A549 (cell line): ENCODE measurements at places on chromosomes 12 and 14.

- DNase-seq, result no peak
Observed at GRCh38 chr12:77294016-77294415, 228.6 kb upstream of the E2F7 start.

GRCh38 chr14:92398888-92399636 lies 76.1 kb downstream of the SLC24A4 start:
- no peak for DNase-seq

- no peak for DNase-seq
Observed at GRCh38 chr12:94184995-94185719, 36.8 kb downstream of the PLXNC1 start.

DNA sequence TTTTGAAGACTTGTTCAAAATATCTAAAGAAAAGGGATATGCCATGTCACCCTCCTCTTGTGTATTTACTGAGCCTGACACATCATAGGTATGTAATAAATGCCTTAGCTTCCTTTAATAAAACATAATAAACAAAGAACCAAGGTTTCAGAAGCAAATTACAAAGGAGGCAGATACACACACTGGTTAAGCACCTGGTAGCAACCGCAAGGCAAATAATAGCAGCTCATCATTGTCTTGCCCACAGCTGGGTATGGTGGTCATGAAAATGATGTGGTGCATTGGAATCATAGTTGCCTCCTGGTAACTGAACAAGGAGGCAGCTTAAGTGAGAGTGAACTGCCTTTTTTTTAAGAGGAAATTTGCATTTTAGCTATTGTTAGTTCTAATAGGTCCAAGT lies 39.0 kb downstream of the PAX9 start:
- no peak for DNase-seq

DNA sequence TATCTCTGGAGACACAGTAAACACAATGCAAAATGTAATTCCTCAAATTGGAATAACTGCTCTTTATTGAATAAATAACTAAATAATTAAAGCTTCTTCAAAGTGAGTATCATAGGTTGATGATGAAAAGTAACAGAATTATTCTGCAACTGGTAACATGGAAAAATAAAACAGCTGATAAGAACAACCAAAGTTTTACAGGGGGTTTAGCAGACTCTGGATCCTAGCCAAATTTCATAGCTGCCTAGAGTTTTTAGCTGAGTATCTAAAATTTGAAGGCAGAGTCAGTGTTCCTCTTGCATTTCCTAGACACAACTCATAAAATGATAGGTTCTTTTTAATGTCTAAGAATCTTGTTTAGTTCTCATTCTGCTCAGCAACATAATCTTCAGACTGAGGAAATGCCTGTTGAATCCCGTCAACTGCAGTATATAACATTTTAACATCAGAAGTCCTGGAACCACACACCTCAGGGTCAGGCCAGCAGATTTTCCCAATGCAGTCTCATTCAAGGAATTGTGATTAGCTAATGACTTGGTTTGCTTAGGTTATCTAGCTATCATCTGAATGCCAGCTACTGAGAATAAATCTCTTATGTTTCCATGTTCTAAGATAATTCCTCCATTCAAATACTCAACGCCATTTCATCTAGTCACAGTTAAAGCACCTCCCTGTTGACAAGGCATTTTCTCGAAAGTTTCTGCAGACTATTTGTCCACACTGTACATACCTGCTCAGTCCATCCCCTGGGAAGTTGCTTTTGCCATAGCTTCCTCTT lies 411.6 kb downstream of the BCAT1 start:
- no peak for DNase-seq

GRCh38 chr14:101098177-101098576 lies 194.7 kb upstream of the RTL1 start:
- no peak for DNase-seq

GRCh38 chr12:99152337-99152736 lies 495.2 kb upstream of the GARIN6 start:
- DNase-seq, result no peak

GRCh38 chr14:30527196-30527595 lies 31.8 kb upstream of the G2E3 start:
- no peak for DNase-seq

DNA sequence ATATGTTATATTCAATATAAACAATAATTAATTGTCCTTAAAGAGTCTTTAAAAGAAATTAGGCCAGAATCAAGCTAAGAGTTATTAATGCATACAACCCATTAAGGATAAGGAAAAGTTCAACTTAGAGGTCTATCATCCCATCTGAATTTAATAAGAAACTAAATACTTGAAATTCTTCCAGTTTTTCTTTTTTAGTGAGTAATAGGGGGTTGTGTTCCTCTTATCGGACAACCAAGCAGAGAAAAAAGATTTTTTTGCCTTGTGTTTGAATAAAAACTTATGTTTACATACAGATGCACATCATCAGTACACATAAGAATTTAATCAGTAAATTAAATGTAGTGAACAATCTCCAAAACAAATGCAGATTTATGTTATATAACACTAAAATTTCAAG lies 32.5 kb downstream of the PAWR start:
- DNase-seq, result no peak

DNA sequence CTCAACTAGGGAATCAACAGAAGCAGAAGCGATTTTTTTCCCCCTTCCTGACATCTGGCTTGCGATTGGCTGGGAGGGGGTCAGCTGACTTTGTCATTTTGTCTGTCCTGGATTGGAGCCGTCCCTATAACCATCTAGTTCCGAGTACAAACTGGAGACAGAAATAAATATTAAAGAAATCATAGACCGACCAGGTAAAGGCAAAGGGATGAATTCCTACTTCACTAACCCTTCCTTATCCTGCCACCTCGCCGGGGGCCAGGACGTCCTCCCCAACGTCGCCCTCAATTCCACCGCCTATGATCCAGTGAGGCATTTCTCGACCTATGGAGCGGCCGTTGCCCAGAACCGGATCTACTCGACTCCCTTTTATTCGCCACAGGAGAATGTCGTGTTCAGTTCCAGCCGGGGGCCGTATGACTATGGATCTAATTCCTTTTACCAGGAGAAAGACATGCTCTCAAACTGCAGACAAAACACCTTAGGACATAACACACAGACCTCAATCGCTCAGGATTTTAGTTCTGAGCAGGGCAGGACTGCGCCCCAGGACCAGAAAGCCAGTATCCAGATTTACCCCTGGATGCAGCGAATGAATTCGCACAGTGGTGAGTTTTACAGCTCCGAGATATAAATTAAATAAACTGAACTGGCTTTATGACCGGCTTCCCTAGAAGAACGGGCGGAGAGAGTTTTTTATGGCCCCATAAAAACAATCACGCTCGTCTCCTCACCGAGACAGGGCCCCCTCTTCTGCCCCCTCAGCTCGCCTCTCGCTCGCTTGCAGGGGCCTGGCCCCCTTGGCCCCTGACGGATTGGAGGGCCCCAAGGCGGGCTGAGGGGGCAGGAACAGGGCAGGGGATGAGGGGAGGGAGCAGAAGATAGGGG lies at the start of gene HOXC6:
Gene HOXC6, plus strand, starts transcription at position 127 of the 888 bp plus-strand sequence. Its CDS starts 82 bp downstream, at position 209.
- DNase-seq, result peak; percentile 53

- no peak for DNase-seq
Observed at GRCh38 chr12:60071759-60072191, 475.9 kb downstream of the SLC16A7 start.

- DNase-seq, result no peak
Observed at GRCh38 chr12:112792743-112793142, 1.2 kb downstream of the RPH3A start.

DNA sequence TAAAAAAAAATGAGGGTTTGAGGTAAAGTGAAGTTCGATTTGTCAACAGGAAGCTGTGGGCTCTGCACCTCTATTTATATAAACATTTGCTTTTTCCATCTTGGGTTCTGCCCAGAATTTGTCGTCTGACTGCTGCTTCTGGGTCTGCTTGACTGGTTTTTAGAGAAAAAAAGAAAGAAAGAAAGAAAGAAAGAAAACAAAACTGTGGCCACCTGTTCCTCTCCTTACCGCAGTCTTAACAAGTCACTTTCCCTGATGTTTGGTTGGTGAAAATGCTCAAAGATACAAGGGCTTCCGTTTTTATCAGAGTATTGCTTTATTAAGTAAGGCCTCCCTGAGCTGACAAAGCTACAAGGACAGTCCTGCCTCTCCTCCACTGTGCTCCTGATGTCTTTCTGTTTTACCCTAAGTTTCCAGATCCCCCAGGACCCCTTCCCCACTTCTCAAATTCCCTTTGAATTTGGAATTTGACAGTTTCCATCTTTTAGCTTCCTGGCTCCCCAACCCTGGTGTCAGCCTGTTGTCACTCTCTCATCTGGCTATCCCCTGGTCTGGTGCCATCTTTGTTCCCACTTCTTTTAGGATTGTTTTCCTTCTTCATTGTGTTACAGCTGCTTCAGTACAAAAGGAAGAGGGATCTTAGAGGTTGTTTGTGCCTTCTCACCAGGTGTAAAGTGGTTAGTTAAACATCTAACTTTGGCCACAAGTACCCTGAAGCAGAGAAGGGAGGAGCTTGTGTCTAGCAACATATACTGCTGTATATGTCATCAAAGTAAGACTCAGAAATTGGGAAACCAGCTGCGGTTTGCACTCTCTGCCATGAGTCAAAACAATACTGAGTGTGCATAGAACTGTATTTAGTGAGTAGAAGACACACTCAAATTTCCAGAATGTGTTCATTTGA lies 18.0 kb downstream of the MFAP5 start:
- no peak for DNase-seq

- peak; percentile 17 for DNase-seq
Observed at GRCh38 chr14:64137657-64138290, 156.4 kb downstream of the ESR2 start.

DNA sequence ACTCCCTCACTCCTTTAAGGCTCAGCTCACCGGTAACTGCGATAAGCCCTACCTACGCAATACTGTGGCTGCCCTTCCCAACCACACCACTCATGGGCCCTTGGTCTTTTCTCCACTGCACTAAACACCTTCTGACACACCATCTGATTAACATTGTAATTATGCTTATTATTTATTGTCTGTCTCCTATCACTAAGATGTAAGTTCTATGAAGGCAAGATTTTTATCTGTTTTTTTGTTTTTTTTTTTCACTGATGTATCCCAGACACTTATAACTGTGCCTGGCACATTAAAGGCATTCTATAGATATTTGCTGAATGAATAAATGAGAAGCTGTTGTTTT lies 34.2 kb upstream of the PYGL start:
- DNase-seq, result no peak

DNA sequence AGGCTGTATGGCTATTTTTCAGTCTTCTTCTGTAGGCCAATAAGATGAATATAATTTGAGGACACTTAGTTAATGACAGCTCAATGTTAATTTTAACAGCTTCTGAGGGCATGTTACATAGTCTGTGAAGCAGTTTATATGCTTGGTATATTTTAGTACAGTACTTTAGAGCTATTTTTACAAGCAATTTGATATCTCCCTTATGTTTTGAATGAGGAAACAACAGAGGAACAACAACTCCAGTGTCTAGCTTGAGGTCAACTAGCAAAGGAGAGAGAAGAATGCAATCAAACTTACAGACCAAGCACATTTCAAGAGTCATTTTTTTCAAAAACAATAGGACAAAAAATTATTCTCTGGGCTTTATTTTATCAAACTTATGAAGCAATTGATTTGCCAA lies 469.1 kb upstream of the DCN start:
- no peak for DNase-seq

DNA sequence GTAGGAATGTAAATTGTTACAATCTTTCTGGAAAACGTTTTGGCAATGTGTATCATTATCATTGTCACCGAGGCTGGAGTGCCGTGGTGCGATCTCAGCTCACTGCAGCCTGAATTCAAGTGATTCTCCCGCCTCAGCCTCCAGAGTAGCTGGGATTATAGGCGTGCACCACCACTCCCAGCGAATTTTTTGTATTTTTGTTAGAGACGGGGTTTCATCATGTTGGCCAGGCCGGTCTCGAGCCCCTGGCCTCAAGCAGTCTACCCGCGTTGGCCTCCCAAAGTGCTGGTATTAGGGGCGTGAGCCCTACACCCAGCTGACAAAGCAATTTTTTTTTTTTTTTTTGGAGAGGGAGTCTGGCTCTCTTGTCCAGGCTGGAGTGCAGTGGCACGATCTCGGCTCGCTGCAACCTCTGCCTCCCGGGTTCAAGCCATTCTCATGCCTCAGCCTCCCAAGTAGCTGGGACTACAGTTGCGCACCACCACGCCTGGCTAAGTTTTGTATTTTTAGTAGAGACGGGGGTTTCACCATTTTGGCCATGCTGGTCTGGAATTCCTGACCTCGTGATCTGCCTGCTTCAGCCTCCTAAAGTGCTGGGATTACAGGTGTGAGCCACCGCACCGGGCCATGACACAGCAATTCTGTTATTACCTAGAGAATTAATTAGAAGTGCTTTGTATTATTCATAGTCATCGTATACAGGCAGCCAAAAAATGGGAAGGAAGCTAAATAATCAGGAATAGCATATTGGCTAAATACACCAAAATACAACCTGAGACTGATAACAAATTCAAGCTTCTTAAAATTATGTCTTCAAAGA lies 1.2 kb downstream of the ACTR6 start:
- no peak for DNase-seq

GRCh38 chr12:45872446-45872845 lies 117.9 kb downstream of the SCAF11 start:
- DNase-seq, result no peak

- DNase-seq, result no peak
Observed at GRCh38 chr12:7934091-7934888, 1.7 kb downstream of the SLC2A3 start.

DNA sequence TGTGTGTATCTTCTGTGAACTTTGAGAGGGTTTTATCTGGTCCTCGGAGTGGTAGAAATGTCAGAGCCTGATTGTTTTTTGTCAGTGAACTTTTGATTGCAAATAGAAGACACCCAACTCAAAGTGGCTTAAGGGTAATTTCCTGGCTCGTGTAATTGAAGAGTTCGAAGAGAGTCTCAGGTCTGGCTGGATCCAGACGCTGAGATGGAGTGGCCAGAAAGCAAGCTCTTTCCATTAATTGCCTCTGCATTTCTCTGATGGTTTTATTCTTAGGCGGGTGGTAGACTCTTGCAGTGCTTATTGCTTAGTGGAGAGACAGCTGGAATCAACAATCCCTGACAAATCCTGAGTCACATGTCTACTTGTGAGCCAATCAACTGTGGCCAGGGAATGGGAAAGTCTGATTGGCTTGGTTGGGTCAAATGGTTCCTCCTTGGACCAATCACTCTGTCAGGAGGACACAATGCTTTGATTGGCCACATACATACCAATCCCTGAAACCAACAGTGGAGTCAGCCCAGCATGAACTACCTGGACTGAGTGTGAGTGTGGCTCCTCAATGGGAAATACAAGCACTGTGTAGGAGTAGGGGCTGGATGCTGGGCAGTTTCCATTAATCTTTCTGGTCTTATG lies 330.5 kb downstream of the AACS start:
- peak; percentile 6 for DNase-seq
